ENCODE measurements at places on chromosomes 5 and 9. TPM values are rescaled to one million over a fixed set of nuclear protein-coding genes. Genes with fewer than 3 reads are reported as not detected.
A peak's percentile ranks its signal among the peaks of the same experiment; 100 is the strongest.

DIAPH1 gene
- 25.9 TPM for total RNA-seq

ZNG1A gene
- 32.2 TPM for total RNA-seq

SLC36A2 gene
- not detected for total RNA-seq

HINT1 gene
- 142 TPM for total RNA-seq

ITGA2 gene
- 3.8 TPM for total RNA-seq

REEP2 gene
- total RNA-seq: 15.6 TPM

NEUROG1 gene
- total RNA-seq: not detected

GPR21 gene
- total RNA-seq: 0.55 TPM

- no peak for DNase-seq
Observed at GRCh38 chr5:157216391-157217142, 35.9 kb downstream of the ITK start.

DNA sequence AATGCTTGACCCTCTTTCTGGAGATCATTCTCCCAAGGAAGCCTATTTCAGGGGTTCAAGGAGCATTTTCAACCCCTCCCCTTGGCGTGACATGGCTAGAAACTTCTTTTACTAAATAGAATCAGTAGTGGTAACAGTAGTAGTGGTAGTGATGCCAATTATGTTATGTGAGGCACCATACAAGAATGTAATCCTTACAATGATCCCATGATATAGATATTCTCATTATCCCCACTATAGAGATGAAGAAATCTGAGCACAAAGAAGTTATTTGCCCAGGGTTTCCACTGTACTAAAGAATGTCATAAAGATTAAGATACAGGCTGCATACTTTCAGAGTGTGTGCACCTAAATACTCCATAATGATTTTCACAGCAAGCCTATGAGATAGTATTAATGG lies 155.4 kb upstream of the CLINT1 start:
- DNase-seq: no peak

- no peak for DNase-seq
Observed at GRCh38 chr9:99008203-99008602, 64.5 kb downstream of the COL15A1 start.

DNA sequence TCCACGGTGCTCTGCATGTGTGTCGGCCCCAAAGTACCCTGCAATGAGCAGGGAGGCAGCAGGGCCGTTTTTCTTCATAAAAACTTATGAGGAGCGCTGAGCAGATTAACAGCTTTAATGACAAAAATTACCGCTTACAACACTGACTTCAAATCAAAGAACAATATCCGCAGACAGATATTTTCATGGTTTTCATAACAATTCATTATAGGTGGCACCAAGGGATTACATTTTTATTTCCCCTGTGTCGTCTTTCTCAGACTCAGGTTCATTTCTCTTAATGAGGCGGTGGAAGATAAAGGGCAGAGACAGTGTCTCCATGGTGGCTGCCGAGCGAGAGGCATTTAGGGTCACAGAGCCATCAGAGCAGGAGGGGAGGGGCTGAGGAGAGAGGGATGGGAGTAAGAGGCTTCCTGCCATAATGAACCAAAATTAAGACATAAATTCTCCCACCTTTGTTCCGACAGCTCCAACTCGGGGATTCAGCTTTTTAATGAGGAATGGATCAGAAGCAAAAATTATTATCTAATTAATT lies 240.7 kb upstream of the CLINT1 start:
- no peak for DNase-seq

DNA sequence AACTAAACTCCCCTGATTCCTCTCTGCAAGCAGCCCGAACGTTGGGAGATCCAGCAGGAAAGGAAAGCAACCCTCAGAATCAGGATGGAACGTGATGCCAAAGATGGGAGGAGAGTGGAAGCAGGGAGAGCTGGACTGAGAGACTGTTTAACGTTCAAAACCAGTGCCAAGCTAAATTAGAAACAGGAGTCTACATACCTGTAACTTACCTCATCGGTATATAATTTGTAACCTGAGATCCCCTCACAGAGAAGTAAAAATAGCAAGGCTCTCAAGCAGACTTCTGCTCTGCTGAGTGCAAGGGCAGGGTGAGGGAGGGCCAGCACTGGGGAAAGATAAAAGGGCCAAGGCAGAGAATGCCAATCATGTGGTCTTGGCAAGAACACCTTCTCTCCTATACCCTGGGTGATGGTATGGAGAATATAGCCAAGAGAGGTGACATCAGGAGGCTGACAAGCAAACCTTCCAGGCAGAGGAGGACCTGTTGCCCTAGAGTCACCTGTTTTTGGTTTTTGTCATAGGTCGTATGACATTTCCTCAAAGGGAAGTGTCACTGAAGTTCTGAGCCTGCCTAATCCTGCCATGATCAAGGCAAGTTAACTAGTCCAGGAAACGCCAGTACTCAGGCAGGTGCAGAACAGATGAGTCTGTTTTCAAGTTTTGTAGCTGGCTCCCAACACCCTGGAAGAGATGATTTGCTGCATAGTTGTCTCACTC lies 472.0 kb downstream of the NFIB start:
- DNase-seq: no peak

GRCh38 chr5:120734033-120734432 lies 269.9 kb downstream of the PRR16 start:
- DNase-seq: no peak

DNA sequence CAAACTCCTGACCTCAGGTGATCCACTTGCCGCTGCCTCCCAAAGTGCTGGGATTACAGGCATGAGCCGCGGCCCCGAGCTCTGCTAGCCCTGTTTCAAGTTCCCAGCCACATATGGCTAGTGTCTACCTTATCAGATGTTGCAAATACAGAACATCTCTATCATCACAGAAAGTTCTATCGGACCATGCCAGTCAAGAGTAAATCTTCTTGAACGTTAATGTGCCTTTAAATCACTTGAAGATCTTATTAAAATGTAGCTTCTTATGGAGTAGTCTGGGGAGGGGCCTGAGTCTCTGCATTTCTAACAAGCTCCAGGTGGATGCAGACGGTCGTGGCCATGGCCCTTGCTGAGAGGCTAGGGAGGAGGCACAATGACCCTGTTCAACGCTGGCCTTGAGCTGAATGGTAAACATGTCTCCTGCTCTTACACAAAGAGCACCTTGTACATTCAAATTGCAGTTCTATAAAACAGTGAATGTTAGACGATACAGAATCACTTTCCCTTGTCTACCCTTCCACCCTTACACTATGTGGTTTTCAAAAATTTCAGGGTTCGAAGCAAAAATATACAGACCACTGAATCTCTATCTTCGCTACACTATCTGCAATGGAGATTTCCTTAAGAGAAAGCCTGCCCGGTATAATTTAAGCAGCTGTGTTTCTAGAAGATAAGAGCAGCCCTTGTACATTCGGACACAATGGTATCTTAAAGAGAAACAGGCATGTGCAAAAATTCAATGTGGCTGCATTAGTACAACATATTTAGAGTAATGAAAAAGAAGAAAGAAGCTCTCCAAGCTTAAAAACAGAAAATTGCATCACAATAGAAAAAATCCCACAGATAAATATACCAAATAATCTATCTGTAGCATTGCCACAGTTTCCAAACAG lies 114.1 kb downstream of the FRMD3 start:
- no peak for DNase-seq

- no peak for DNase-seq
Observed at GRCh38 chr9:33952066-33952465, 96.6 kb downstream of the UBAP2 start.

GRCh38 chr5:176577312-176578176 lies 28.4 kb downstream of the CDHR2 start:
- DNase-seq: no peak

- no peak for DNase-seq
Observed at GRCh38 chr5:150637245-150638052, 3.0 kb upstream of the SYNPO start.

DNA sequence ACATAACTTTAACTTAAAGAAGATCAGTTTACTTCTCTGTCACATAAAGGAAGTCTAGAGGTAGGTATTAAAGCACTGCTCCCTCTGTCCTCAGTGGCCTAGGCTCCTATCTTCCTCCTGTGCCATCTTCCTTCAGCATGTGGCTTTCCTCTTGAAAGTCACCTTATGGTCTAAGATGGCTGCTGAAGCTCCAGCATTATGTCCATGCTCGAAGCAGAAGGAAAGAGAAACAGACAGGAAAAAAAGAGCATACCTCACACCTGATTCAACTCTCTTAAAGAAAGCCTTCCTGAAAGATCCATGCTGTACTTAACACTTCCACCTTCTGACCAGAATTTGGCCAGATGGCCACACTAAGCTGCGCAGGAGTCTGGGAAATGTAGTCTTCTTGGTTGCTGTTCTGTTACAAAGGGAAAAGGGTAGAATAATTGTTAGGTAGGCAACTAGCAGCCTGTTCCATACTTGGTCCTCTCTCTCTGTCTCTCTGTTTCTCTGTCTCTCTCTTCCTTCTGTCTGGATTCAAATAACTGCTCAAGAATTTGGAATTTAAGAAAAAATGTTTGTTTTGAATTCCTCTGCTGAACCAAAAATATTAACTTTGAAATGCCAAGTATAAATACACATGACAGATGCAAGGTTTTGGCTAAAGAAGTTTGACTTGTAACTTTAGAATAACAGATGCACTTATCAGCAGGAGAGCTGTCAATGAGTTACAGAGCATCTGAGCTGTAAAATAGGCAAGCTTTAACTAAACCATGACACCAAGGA lies 16.0 kb downstream of the TMEM174 start:
- DNase-seq: no peak

- DNase-seq: no peak
Observed at GRCh38 chr5:146034127-146034526, 71.2 kb downstream of the PLAC8L1 start.

- no peak for DNase-seq
Observed at GRCh38 chr5:137656558-137656957, 79.3 kb downstream of the KLHL3 start.

DNA sequence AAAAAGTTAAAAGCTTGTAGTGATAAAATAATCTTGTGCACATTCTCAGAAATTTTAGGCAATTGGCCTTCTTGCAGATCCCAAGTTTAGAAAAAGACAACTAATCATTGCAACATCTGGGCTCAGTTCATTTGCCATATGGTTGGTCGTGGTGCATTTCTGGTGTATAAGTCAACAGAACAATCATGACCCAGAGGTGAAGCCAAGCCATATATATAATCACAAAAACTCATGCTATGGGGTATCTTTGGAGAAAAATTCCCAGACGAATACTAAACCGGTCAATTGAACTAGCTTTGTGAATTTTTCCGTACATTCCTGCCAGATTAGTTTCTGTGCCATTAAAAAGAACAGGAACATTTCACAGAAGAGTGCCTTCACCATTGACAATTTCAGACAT lies 50.3 kb downstream of the FYB1 start:
- no peak for DNase-seq

DNA sequence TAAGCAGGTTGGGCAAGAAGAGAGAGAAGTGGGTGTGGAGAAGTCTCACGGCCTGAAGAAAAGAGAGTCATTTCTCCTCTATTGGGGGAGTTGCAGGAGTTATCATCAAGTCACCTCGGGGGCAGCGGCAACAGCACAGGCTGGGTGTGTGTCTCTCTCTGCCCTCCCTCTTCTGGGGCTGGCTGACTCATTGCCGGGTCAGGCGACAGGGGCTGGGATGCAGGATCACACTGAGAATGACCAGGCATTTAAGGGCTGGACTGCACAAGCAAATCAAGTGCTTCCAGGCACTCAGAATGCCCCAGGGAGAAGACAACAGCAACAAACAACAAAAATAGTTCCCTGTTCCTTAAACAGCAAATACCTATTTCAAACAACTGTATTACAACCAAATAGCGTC lies 6.3 kb upstream of the EQTN start:
- peak; percentile 25 for DNase-seq

- DNase-seq: no peak
Observed at GRCh38 chr5:31334061-31334860, 140.8 kb downstream of the CDH6 start.

DNA sequence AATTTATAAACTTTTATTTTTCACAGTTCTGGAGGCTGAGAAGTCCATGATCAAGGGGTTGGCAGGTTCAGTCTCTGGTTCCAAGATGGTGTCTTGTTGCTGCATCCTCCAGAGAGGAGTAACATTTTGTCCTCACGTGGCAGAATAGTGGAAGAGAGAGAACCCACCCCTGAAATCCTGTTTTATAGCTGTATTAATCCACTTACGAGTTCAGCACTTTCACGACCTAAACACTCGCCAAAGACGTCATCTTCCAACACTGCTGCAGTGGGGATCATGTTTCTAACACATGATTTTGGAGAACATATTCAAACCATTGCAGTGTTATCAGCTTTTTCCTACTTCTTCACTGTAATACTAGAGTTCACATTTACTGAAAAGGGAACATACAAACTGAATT lies 233.0 kb upstream of the ATP10B start:
- DNase-seq: no peak

Data from left cardiac atrium (tissue), 4 donors.